Activated CD4-positive, alpha-beta T cell treated with anti-CD3 and anti-CD28 coated beads, Interleukin-2, amount 10 ng/mL, durations not matched to agents 7 days and 5 days (primary cell): ENCODE measurements at places on chromosomes 4 and X.

DNA sequence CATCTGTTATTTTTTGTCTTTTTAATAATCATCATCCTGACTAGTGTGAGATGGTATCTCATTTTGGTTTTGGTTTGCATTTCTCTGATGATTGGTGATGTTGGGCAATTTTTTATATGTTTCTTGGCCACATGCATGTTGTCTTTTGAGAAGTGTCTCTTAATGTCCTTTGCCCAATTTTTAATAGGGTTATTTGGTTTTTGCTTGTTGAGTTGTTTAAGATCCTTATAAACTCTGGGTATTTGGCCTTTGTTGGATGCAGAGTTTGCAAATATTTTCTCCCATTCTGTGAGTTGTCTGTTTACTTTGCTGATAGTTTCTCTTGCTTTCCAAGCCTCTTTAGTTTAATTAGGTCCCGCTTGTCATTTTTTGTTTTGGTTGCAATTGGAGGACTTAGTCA lies 152.1 kb upstream of the MED14 start:
- DNase-seq, result no peak

DNA sequence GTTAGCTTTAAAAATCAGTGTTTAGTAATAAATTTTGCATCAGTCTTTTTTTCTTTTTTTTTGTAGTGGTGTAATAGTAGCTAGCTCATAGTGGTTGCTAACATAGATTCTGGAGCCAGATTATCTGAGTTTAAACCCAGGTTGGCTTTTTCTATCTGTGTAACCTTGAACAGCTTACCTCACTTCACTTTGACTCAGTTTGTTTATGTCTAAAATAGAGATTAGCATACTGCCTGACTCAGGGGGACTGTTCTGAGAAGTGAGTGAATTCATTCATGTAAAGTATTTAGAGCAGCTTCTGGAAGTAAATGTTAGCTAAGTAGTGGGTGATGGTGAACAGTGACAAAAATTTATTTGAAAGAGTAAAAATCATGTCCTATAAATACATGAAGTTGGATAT lies 32.9 kb downstream of the CPEB2 start:
- no peak for DNase-seq

DNA sequence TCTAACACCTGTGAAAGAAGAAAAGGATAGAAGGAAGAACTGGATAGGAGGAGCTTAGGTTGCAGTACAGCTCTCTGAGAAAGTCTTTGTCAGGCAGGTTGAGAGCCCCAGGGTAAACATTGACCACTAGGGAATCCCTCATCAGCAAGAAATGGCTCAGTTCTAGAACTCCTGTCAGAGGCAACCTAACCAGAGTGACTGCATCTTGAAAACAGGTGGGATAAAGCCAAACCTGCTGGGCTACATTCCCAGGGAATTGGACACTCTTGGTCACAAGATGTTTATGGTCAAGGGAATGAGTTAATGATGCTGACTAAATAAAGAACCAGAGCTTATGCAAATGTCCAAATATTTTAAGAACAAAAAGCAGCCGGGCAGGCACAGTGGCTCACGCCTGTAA lies 108.3 kb upstream of the MED14 start:
- DNase-seq, result no peak

DNA sequence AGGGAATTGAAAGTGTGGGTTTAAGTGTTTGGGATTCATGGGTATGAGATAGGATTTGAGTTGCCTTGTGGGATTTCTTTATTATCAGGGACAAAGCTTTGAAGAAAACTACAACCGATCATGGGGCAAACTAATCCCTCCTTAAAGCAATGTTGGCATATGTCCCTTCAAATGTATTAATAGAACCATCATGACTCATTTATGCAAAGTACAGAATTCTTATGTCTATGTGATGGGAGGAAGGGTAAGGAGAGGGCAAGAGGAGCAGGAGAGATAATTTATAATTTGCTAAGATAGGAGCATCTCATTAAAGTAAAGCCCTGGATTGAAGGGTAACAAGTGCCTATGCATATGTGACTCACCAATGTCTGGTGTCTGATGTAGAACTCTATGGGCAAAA lies 94.2 kb downstream of the PHEX start:
- DNase-seq, result no peak

GRCh38 chr4:74283614-74284013 lies 24.7 kb upstream of the EPGN start:
- no peak for DNase-seq

DNA sequence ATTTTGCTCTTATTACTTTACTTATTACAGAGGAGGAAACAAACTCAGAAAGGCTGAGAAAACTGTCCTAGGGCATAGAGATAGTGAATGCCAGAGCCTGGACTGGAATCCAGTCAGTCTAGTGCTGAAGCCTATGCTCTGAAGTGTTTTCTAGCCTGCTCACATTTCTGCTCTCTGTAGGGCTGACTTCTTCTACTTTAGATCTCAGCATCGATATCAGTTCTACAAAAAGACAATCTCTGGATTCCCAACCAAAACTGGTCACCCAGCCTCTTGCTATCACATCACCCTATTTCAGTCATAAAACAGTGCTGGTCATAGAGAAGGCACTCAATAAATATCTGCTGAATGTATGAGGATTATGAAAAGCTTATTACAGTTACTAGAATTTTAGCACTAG lies 87.2 kb downstream of the FAM13A start:
- no peak for DNase-seq

DNA sequence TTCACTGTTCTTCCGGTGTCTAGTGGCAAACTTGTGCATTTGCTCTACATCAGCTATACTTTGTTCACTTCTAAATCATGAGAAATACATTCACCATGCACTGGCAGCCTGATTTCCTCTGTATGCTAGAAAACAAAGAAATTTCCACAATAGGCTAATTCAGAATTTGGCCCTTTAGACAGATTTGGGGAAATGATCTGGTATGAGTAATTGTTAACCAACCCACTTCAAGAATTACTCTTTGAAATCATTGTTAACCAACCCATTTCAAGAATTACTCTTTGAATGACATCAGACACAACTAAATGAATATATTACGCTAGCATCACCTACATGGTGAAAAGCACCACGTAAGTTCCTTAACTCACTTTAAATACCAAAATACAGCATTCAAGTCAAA lies 14.6 kb downstream of the APBB2 start:
- no peak for DNase-seq

DNA sequence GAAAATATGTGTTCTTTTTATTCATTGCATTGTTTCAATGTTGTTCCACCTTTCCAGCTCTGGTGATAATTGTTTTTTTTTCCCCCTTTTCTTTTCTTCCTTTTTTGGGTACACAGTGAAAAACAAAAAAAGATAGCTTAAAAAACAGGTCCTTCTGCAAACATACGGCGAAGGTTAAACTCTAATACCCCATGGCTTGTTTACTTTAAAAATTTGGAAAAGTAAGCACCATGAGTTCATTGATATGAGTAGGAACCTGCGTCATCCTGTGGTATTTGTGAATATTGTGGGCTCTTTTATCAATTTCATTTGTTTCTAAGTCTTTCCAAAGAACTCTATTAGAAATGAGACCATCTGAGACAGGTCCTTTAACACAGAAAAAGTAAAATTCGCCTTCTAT lies 123.5 kb downstream of the CHRNA9 start:
- no peak for DNase-seq

- DNase-seq, result no peak
Observed at GRCh38 chr4:73918058-73918457, 48.9 kb downstream of the CXCL1 start.

GRCh38 chr4:2416564-2417225 lies 1.8 kb downstream of the ZFYVE28 start:
- peak; percentile 20 for DNase-seq

DNA sequence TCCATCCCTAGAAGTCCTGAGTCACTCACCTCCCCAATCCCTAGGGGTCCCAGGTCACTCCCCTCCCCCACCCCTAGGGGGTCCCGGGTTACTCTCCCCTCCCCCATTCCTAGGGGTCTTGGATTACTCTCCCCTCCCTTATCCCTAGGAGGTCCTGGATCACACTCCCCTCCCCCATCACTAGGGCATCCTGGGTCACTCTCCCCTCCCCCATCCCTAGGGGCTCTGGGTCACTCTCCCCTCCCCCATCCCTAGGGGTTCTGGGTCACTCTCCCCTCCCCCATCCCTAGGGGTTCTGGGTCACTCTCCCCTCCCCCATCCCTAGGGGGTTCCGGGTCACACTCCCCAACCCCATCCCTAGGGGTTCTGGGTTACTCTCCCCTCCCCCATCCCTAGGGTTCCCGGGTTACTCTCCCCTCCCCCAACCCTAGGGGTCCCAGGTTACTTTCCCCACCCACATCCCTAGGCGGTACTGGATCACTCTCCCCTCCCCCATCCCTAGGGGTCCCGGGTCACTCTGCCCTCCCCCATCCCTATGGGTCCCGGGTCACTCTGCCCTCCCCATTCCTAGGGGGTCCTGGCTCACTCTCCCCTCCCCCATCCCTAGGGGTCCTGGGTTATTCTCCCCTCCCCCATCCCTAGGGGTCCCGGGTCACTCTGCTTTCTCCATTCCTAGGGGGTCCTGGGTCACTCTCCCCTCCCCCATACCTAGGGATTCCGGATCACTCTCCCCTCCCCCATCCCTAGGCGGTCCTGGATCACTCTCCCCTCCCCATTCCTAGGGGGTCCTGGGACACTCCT lies 2.1 kb downstream of the ASMTL start:
- peak; percentile 7 for DNase-seq
